ENCODE measurements at places on chromosomes 2 and 18.
A peak's percentile ranks its signal among the peaks of the same experiment; 100 is the strongest.

- DNase-seq, result no peak
These were observed 2.2 kb downstream of the HMSD start for GRCh38 chr18:63951302-63951705.

- DNase-seq, result no peak
These were observed 210.4 kb downstream of the SH3BP4 start for GRCh38 chr2:235162082-235162836.

- DNase-seq, result no peak
These were observed 15.7 kb downstream of the KLHL29 start for GRCh38 chr2:23400703-23401102.

DNA sequence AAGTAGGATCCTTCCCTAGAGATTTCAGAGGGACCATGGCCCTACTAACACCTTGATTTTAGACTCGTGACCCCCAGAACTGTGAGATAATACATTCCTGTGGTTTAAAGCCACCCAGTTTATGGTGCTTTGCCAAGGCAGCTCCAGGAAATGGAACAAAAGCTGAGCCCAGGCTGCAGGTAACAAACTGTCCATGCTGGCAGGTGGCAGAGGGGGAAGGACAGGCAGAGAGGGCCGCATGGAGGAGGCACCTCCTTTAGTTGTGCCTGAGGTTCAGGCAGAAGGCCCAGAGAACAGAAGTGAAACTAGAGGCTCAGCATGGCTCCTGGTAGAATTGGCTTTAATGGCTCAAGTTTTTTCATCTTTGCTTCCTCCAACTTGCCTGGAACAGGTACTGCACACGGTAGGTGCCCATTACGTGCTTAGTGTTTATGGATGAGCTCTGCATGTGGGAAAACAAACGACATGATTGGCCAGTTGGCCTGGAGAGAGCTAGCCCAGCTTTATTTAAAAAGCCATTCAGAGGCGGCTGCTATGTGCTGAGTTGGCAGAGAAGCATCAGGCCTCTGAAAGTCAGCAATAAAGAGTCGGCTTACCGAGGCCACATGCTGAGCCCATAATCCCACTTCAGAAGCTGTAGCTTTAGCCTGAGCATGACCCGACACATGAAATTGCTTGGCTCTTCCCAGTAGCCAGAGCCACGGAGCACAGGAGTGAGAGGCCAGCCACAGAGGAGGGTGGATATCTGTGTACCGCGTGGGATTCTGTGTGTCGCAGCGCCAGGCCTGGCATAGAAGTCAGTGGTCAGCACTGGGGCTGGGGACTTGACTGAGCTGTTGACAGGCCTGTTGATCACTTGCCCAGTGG lies 36.5 kb downstream of the HS1BP3 start:
- no peak for DNase-seq

- no peak for DNase-seq
These were observed 293.8 kb upstream of the SLC14A2 start for GRCh38 chr18:45321520-45321919.

GRCh38 chr2:34102339-34102738 lies 503.2 kb upstream of the FAM98A start:
- DNase-seq, result no peak

DNA sequence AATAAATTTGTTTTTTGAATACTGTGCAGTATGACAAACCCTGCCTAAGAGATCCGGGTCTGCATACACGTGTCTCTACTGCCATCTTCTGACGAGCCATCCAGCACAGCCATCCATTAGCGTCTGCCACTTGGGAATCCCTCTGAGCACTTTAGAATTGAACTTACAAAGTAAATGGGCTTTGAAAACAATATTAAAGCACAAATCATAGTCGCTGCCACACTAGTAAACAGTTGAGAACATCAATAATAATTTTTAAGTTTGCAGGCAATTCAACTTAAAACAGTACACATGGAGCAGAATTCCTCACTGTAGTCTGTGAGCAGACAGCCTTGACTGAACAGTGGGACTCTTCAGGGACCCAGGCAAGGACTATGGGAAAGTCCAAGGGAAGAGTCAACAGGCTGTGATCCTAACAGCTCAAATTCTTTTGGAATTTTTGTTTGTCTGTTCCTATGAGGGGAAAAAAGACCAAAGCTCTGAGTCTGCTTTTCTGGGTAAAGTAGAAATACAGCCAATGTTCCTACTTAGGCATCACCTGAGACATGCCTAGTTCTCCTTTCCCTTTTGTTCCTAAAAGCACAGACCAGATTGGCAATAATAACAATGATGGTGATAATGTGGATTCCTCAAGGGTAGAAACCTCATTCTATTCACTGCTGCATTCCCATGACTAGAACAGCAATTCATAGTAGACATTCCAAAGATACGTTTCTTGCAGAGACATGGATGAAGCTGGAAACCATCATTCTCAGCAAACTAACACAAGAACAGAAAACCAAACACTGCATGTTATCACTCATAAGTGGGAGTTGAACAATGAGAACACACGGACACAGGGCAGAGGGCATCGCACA lies 92.9 kb downstream of the MREG start:
- peak; percentile 76 for DNase-seq

- peak; percentile 63 for DNase-seq
These were observed 105.5 kb downstream of the COLEC12 start for GRCh38 chr18:394987-395362.

DNA sequence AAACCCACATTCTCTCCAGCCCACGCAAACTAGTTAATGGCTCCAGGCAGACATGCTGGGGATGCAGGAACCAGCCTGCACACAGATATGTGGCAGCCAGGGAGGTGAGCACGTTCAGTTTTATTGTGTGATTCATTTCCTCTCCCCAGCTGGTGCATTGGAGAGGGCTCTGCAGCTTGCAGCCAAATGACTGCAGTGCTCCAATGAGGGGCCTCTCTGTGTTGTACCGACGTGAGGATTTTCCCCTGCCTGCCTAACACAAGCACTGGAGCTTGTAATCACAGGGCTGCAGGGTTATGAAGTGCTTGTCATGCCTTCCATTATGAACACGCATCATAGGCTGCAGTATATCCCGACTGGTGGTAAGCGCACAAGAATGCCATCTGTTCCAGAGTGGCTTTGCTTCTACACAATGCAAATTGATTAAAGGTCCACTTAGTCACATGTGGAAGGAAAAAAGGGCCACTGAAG lies 92.3 kb upstream of the THUMPD2 start:
- peak; percentile 54 for DNase-seq

GRCh38 chr2:123080331-123080730 lies 944.8 kb upstream of the CNTNAP5 start:
- no peak for DNase-seq

- DNase-seq, result no peak
These were observed 94.5 kb downstream of the DPP4 start for GRCh38 chr2:161979490-161979889.

- no peak for DNase-seq
These were observed 62.6 kb downstream of the CYP26B1 start for GRCh38 chr2:72085036-72085435.

- no peak for DNase-seq
These were observed 102.2 kb upstream of the FZD7 start for GRCh38 chr2:201931475-201931874.

DNA sequence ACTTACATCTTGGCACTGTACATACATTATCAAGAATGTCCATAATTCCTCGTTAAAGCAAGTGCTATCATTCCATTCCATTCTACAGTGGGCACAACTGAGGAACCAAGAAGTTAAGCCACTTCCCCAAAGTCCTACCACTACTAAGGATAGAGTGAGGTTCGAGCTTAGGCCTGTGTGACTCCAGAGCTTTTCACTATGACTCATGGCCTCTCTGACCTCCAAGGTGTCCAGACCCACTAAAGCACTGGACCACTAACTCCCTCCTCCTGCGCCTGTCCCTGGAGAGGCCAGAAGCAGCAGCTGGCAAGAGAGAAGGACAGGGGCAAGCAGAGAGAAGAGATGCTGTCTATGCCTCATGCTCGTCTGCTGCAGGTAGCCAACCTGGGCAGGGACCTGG lies 117.0 kb downstream of the ZBTB7C start:
- no peak for DNase-seq

- peak; percentile 38 for DNase-seq
These were observed 31.0 kb downstream of the MTERF4 start for GRCh38 chr2:241070811-241071676.

- no peak for DNase-seq
These were observed 53.8 kb downstream of the RNF144A start for GRCh38 chr2:6970976-6971480.

- no peak for DNase-seq
These were observed 69.0 kb upstream of the DLGAP1 start for GRCh38 chr18:4524096-4524495.

DNA sequence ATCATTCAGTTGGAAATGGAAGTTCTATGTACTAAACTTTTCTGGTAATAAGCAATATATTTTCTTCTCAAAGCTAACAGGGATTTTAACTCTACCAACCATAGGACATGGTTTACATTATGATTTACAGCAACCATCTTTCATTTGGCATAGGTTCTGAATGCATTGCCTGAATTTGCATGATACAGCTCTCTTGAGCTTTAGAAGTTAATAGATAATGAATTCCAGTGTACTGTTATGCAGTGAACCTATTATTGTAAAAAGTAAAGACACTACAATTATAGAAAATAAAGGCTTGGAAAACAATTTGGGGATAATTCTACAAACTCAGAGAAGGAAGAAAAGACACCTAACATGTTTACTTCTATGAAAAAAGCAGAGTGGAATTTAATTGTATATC lies 182.0 kb downstream of the GRB14 start:
- no peak for DNase-seq

DNA sequence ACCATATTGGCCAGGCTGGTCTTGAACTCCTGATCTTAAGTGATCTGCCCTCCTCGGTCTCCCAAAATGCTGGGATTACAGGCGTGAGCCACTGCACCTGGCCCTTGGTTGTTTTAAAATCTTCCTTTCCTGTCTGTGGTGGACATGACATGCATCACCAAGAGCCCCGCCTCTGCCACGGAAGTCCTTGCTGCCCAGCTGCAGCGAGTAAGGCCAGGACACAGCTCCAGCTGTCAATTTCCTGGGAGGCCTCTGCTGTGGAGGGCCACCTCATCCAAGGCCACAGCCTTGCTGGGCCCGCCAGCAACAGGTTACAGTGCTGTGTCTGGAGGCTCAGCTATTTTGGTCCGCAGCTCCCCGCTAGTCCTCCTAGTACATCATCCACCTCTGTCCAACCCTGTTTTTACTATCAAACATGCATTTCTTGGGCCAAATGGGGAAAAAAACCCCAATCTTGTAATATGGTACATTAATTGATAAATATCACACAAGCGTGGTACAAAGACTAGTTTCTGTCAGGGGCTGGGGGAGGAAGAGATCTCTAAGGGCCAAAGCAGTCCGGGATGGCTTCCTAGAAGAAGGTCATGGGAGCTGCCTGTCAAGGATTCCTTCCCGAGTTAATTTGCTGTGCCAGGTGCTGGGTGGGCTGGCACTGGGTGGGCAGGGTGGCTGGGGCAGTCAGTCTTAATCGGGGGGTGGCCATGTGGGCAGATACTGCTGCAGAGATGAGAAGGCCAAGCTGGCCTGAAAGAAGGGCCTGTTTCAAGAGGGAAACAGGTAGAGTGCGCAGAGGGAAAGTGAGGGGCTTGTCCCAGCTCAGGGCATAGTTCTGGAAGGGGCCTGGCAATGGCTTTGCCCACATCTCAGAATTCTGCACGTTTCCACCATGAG lies 100.5 kb downstream of the INHBB start:
- DNase-seq, result no peak

- no peak for DNase-seq
These were observed 76.5 kb upstream of the EPB41L3 start for GRCh38 chr18:5620289-5620688.

DNA sequence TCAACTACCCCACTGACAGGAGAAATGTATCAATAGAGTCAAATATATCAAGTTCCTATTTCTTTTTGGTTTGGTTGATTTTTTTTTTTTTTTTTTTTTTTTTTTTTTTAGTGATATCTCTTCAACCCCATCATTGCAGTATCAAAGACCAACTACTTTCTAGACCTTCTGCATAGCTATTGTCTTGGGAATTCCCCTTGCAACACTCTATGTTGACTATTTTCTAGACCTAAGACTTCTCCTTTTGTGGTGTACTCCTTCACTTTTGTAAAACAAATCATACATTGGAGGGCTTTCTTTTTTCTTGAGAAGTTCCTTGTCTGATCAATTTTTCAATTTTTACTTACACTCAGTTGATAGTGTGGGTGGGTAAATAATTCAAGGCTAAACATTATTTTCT lies 46.5 kb upstream of the NR4A2 start:
- DNase-seq, result no peak

- no peak for DNase-seq
These were observed 111.4 kb upstream of the GATA6 start for GRCh38 chr18:22057908-22058527.

- no peak for DNase-seq
These were observed 206.2 kb upstream of the PID1 start for GRCh38 chr2:229477269-229477755.

- DNase-seq, result no peak
These were observed 68.2 kb upstream of the HPCAL1 start for GRCh38 chr2:10234409-10235094.

DNA sequence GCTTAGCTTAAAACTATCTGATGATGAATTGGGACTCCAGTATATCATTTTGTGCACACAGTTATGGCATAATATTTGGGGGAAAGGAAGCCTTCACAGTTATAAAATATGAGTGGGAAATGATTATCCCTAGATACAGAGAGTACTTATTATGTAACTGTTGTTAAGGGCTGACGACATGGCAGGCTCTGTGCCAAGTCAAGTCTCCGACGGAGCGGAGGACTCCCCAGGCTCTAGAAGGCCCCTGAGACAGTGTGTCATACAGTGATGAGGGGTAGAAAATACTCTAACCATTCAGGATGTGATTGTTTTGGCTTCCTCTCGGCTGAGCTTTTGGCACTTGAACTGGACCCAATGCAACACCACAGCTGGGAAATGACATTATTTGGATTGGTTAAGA lies 211.8 kb downstream of the SLC8A1 start:
- peak; percentile 73 for DNase-seq

GRCh38 chr2:126657148-126657635 lies 1.2 kb downstream of the GYPC start:
- DNase-seq, result peak; percentile 70

GRCh38 chr2:187274146-187274545 lies 173.9 kb downstream of the CALCRL start:
- no peak for DNase-seq

DNA sequence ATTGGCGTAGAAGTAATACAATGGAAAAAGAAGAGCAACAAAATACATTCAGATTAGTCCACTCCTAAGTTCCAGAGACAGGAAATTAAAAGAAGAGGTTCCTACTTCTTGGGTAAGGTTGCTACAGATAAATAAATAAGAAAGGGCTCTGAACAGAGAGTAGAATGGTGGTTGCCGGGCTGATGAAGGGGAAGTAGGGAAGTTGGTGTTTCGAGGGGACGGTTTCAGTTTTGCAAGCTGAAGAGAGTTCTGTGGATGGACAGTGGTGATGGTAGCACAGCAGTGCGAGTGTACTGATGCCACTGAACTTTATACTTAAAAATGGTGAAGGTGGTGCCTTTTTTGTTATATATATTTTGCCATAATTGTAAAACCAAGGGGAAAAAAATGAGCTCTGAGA lies 48.2 kb downstream of the CABYR start:
- no peak for DNase-seq
